Frontal cortex (tissue), 4 donors: ENCODE measurements at places on chromosomes 1 and 21. TPM values are rescaled to one million over a fixed set of nuclear protein-coding genes. Genes with fewer than 3 reads are reported as not detected.

NMNAT2 gene
- 34.2 TPM for total RNA-seq

S100A3 gene
- not detected for total RNA-seq

KANK4 gene
- total RNA-seq, result 1.2 TPM

HPCAL4 gene
- 75.4 TPM for total RNA-seq

DTL gene
- 2.9 TPM for total RNA-seq

MX2 gene
- 0.41 TPM for total RNA-seq

BSDC1 gene
- 65.2 TPM for total RNA-seq
